AG08396 (cell line): ENCODE measurements at places on chromosomes 4 and X.

- DNase-seq: no peak
Measured at GRCh38 chrX:92270936-92271855, 492.0 kb downstream of the PCDH11X start.

- DNase-seq: no peak
Measured at GRCh38 chr4:10082459-10083272, 33.9 kb downstream of the WDR1 start.

- DNase-seq: no peak
Measured at GRCh38 chrX:39513836-39514235, 583.9 kb downstream of the BCOR start.

DNA sequence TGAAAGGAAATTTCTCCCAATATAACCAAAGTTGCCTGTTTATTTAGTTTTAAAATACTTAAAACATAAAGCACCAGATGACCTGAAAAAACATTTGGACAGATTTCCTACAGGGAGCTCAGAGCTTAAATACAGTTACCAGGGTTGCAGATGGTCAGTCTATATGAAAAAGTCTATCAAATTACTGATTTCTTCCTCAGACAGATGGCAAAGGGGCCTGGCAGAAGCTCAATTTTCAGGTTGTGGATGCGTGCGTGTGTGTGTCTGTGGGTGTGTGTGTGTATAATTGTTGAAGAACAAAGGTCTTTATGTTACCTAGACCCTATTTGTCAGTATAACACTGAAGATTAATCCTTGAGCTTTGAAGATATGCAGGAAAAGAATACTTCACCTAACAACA is 169.4 kb downstream of the MAD2L1 start:
- no peak for DNase-seq

GRCh38 chr4:71221510-71222466 is 117.0 kb upstream of the SLC4A4 start:
- no peak for DNase-seq
